ENCODE measurements at places on chromosomes 11 and 22.
A peak's percentile ranks its signal among the peaks of the same experiment; 100 is the strongest.

DNA sequence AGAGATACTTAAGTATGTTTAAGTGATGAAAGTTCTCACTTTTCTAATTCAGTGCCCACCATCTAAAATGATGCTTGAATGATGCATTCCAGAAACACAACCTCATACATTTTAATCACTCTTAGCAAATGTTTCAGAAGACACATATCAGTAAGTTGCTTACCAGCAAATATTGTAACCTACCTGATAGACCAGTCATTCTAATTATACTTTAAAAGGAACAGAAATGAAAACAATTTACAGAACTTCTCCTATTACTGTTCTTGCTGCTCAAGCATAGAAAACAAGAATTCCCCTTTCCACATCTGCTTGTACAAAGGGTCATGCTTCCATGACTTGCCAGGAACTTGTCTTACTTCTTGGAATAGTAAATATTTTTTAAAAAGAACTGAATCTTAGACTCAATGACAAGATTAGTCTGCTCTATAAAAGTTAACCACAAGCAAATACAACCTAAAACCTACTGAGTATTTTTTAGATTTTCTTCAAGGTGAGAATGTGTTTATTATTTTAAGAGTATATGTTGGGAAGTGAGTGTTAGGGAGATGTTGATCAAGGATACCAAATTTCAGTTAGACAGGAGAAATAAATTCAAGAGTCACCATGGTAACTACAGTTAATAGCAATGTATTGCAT is 82.0 kb upstream of the SC5D start:
- DNase-seq = no peak

GRCh38 chr11:116840224-116840745 is 2.9 kb upstream of the APOA1 start:
- no peak for DNase-seq

DNA sequence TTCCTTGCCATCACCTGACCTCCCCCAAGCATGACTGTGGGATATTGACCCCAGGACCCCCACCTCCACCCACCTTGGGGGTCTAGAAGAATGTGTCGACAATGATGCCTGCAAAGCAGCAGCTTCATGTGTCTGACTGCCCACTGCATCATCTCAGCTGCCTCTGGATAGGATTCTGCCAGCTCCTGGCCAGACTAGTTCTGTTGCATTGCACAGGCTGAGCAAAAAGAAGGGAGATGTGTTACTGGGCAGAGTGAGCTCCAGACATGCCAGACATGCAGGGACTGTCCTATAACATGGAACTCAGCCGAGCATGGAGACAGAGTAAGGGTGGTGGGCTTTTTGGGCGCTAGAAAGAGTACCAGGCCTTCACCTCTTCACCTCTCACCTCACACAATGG is 36.7 kb downstream of the FBXO7 start:
- no peak for DNase-seq

DNA sequence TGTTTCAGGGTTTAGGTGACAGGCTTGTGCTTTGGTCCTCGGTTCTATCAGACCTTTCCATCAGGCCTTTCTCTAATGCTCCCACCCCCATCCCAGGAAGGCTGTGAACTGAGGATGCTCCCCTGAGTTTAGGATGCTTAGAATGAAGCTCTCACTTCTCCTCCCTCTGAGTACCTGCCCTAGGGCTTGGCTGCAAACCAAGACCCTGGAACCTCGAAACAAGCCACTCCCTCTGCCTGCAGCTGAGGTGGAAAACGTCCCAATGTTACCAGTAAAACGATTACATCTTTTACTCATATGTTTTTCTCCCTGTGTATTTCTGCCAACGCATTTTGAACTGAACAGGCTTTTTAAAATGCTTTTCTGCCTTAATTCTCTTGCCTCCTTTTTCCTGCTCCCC is 54.5 kb upstream of the BMAL1 start:
- no peak for DNase-seq

- peak; percentile 55 for DNase-seq
Measured at GRCh38 chr22:31347251-31348008, 1.3 kb upstream of the PATZ1 start.

GRCh38 chr11:68093565-68093964 is 27.6 kb downstream of the CHKA start:
- no peak for DNase-seq
